ENCODE measurements at places on chromosomes 7 and 10.

DNA sequence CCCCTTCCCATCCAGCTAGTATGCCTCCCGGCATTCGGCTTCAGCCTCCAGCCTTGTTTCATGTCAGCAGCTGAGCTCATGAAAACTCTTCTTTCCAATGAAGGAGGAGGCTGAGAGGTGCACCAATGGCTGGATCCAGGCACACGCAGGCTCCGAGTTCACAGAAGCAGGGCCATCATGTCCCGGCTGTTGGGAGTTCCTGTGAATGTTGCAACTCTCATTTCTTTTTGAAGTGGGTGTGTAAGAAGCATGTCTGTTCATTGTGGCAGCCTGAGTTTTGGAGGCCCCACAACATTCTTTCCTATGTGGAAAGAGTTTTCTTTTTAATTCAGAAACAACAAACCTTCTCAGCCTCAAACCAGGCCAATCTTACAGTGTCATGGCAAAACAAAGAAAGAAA is 89.7 kb downstream of the PTPRE start:
- DNase-seq = no peak

DNA sequence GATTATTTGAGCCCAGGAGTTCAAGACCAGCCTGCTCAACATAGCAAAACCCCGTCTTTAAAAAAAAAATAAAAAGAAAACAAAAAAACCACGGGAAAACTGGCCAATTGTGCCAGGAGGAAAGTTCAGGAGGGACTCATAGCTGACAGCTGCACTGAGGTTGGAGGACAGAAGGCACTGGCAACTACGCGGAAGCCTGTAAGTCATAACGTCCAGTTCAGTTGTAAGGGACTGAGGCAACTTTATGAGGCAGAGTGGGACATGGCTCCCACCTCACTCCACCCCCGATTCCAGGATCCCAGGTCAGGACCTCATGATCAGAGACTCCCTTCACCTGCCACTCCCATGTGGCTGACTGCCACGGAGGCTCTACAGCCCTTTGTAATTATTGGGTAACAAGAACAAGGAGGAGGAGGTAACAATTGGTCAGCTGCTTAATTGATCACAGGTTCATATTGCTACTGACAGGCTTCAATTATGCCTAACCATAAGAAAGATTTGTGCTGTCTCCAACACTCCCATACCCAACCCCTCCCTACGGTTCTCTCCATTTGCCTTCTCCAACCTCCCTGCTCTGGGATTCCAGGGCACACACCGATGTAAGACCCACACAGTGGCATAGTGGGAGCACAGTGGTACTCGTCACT is 1.9 kb upstream of the CCL24 start:
- no peak for DNase-seq

DNA sequence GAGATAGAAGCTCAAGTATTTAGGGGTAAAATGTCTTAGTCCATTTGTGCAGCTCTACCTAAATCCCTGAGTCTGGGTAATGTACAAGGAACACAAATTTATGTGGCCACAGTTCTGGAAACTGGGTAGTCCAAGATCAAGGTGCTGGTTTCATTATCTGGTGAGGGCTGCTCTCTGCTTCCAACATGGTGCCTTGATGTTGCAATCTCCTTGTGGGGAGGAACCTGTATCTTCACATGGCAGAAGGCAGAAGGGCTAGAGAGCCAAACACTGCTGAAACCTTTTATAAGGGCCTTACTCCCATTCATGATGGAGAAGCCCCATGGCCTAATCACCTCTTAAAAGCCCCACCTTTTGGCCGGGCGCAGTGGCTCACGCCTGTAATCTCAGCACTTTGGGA is 8.7 kb upstream of the BAZ1B start:
- no peak for DNase-seq

DNA sequence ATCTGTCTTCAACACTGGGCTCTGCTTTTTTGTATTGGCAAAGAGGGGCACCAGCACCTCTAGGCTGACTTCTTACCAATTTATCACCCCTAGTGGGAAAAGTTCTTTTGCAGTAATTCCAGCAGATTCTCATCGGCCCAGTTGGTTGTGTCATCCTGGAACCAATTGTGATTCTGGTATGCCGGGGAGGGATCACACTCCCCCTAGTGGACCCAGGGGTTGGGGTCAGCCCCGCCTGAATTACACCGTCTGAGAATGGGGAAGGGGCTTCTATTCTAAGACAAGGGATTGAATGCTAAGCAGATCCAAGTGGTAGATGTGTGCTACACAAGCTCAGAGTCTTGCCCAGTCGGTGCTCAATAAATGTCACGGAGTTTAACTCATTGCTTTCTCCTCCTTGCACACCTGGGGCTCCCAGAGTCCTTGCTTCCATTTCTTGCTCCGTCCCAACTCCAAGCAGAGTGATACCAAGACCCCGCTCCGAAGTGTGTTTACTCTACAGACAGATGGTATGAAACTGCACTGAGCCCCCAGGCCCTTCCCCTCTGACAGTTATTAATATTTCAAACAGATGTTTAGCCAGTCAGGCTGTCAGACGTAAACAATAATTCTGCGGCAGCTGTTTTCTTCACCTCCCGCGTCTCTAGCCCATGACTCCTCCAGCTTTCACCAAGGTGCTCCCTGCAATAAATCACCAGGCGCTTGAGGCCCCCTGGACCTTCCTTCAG is 71.9 kb downstream of the C10orf105 start:
- DNase-seq = no peak

DNA sequence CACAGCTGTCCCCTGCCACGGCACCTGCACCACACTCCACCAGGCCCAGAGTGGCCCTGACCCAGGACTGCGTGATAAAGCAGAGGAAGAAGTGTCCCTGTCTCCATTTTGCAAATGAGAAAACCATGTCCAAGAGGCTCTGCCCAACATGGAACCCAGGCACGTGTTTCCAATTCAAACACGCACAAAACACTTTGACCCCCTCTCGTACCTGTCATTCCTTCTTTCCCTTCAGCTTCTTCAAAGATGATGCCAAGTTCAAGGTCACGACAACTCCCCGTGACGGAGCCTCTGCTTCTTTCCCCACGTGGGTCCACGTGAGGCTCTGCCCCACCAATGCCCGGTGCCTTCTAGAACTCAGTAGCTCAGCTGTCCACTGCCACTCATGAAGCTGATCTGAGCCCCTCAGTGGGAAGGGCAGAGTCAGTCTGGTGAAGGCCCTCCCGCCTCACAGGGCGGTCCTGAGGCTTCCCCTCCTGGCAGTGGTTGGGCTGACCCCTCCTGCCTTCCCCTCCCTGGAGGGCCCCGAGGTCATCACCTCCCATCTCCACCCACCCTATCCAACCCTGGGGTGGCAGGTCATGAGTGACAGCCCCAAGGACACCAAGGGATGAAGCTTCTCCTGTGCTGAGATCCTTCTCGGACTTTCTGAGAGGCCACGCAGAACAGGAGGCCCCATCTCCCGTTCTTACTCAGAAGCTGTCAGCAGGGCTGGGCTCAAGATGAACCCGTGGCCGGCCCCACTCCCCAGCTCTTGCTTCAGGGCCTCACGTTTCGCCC is 19.0 kb downstream of the CALML5 start:
- no peak for DNase-seq

DNA sequence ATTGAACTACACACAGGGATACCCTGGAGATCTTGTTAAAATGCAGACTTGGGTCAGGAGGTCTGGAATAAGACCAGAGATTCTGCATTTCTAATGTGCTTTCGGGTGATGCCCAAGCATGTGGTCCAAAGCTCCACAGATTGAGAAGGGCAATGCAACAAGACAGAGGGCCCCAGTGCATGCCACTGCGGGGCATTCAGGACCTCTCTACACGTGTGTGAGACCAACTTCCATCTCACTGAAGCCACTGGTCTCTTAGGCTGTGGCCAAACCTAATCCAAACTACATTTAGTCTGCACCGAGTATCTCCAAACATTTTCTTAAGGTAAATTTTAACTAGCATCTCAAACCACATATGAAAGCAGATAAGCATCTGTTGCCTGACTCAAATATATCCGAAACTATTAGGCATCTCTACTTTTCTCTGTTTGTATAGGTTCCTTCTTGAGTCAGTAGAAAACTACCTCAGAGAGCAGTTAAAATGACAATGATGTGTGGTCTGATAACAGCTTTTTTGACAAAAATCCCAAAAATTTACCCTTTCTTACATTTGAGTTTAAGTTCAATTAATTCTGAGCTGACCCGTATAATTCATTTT is 107.5 kb downstream of the ELMO1 start:
- DNase-seq = no peak

DNA sequence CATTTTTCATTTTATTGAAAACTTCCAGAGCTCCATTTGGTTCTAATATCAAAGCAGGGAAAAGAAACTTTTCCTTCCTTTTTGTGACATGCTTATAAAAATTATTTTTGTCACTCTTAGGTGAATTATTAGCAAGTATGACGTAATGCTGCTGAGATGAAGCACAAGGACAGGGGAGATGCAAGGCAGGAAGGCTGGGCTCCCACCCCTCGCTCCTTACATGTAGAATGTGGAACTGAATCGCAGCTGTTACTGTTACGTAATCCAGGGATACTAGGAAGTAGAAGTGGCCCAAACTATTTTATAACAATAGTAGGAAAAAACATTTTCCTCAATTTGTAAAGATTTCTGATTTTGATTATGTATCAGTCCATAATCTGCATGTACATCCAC is 17.1 kb upstream of the GTPBP4 start:
- DNase-seq = no peak

DNA sequence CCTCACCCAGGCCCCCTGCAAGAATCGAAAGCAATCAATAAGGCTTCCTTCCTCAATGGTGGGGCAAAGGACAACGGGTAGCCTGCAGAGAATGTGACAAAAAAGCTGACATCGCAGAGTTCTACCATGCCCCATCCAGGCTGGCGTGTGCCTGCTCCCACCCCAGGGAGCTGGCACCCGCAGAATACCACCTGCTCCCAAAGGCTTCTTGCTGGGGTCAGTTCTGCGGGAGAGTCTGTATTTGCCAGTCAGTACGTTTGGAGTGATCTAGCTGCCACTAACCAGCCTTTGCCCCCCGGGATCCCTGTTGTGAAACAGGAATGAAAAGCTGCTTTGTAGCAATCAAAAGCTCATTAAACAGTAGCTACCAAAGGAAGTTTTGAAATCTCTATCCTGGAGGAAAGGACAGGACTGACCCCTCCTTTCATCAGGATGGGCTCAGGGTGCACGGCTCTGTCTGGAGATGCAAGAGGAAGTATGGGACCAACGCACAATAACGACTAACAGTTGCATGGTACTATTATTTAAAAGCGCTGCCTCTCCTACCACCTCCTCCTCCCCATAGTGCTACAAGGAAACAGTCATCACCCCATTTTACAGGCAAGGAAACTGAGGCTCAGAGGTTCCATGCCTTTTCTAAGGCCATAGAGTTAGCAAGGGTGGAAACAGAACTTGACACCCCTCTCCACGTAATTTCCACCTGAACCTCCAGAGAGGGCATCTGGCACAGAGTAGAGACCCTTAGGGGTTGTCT is 67.0 kb downstream of the FGFR2 start:
- no peak for DNase-seq

Measured in mesothelial cell of epicardium (in vitro differentiated cells).